ENCODE measurements at places on chromosomes 1 and 21. TPM values are rescaled to one million over a fixed set of nuclear protein-coding genes. Genes with fewer than 3 reads are reported as not detected.

DNA sequence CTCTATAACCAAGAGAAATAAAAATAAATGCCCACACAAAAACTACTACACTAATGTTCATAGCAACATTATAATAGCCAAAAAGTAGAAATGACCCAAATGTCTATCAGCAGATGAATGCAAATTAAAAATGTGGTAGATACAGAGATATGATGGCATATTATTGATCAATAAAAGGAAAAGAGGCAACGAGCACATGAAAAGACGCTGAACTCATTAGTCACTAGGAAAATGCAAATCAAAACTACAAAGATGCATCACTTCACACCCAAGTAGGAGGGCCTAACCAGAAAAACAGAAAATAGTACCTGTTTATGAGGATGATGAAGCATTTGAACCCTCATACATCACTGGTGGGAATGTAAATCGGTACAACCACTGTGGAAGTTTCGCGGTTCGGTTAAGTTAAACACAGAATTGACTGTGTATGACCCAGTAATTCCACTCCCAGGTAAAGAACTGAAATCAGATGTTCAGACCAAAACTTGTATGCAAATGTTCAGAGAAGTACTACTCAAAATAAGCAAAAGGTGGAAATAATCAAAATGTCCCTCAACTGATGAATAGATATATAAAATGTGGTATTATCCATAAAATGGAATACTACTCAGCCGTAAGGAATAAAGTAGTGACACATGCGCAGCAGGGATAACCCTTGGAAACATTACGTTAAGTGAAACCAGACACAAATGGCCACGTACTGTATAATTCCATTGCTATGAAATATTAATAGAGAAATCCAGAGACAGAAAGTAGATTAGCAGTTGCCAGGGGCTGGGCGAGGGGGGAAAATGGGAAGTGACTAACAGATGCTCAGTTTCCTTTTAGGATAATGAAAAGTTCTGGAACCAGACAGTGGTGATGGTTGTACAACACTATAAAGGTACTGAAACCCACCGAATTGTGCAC is 3.1 kb downstream of the USP48 start:
- peak; percentile 41 for DNase-seq

DNA sequence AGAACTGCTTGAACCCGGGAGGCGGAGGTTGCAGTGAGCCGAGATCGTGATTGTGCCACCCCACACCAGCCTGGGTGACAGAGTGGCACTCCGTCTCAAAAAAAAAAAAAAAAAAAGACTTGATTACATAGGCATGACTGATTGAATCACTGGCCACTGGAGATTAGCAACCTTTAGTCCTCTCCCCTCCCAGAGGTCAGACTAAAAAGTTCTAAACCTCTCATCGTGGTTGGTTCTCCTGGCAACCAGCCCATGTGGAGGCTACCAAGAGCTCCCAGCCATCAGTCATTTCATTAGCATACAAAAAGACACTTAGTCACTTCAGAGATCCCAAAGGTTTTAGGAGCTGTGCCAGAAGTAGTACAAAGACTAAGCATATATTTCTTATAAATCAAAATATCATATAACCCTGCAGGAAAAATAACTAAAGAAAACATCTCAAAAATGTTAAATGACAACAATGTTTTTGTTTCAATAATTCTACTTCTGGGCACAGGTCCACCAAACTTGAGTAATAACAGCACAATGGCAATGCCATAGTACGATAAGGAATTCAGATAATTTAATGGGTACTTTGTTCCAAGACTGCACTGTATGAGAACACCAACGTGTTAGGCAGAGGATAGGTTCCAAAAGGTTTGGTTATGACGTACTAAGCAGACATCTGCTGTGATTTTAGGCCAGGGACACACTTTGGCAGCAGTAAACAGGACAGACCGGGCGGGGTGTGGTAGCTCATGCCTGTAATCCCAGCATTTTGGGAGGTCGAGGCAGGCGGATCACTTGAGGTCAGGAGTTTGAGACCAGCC is 18.1 kb downstream of the USP48 start:
- no peak for DNase-seq

NUP133 gene
- 47.9 TPM for total RNA-seq

- DNase-seq, result no peak
Observed at GRCh38 chr1:2561446-2561845, 5.3 kb downstream of the TNFRSF14 start.

DNA sequence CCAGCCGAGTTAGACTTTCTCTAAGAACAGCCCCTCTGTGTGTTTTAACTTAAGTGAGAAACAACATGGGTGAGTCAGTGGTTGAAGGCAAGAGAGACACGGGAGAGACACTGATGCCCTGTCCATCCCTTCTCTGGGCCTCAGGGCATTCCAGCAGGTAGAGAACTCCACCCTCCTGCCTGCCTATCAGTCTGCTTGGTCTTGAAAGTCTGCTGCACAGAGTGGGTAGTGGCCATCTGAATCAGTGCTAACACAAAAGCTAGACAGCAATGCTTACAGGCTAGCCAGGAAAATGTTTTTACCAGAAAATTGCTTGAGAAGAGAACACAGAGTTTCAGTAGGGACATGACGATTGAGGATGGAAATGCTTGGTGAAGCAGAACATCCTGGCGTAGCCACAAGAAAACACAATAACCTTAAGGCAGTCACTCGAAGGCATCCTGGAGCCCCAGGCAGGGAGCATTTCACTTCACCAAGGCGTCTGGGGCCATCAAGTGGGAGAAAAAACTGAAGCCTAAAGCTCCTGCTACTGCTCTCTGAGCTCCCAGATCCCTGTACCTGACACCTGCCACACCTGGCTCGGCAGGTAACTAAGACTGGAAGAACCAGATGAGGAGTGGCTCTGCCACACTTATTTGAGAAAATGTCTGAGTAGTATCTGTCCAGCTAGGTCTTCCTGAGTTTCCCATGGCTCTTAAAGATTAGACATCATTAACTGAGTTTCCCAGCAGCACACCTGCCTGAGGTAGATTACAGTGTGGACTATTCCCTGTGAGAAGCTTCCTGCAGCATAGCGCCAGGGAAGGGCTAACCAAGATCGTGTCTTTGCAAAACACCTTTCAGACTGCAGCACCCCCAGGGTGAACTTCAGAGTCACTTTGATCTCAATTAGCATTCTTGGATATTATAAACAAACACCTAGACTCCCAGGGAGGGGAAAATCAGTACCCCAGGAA is 18.1 kb upstream of the LBR start:
- no peak for DNase-seq

DNA sequence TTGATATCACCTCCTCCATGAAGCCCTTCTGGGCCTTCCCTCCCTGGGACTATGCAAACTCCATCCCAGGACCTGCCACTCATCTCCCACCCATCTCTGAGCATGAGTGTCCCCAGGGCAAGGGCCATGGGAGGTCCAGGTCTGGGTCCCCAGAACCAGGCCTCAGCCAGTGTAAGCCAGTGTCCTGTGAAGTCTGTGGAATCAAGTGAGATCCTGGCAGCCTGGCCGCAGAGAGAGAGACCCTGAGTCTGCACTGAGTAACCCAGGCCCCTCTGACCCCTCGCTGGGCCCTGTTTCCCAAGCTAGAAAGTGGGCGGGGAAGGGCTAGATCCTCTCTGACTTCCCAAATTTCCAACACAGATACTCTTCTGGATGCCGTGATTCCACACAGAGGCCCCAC is 132.7 kb downstream of the DMRTB1 start:
- no peak for DNase-seq

C4BPA gene
- total RNA-seq, result not detected

BARHL2 gene
- total RNA-seq, result not detected

DNA sequence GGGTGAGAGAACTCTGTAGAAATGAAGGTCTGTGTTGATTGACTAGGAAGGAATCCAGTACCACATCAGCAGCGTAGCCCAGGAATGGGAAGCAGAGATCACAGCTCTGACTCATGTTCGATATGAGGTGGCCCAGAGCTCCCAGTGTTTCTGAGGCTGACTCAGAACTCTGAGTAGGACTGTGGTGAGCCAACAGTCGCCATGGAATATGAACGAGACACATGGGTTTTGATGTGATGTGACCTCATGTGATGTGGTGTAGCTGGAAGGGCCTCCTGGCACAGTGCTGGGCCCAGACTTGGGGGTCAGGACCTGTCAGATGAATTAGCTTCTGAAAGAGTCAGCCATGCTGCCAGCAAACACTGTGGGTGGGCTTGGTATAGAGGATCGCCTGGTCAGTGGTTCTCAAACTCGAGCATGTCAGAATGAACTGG is 237.0 kb downstream of the MRPL39 start:
- no peak for DNase-seq

SGIP1 gene
- total RNA-seq, result not detected

SYNC gene
- total RNA-seq, result 0.05 TPM

VWA5B1 gene
- total RNA-seq, result not detected

ASPM gene
- 27.5 TPM for total RNA-seq

DNA sequence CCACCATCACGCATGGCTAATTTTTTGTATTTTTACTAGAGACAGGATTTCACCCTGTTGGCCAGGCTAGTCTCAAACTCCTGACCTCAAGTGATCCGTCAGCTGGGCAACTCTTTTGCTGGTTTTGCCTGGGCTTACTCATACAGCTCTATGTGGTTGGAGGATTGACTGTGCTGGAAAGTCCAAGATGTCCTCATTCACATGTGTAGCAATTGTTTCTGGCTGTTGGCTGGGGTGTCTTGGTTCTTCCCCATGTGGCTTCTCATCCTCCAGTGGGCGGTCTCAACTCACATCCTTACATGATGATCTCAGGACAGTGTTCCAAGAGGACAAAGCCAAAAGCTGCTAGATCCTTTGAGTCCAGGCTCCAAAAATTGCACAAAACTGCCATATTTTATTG is 53.3 kb downstream of the TEX35 start:
- no peak for DNase-seq

- DNase-seq, result no peak
Observed at GRCh38 chr1:35285771-35286606, 17.5 kb downstream of the ZMYM4 start.

DNA sequence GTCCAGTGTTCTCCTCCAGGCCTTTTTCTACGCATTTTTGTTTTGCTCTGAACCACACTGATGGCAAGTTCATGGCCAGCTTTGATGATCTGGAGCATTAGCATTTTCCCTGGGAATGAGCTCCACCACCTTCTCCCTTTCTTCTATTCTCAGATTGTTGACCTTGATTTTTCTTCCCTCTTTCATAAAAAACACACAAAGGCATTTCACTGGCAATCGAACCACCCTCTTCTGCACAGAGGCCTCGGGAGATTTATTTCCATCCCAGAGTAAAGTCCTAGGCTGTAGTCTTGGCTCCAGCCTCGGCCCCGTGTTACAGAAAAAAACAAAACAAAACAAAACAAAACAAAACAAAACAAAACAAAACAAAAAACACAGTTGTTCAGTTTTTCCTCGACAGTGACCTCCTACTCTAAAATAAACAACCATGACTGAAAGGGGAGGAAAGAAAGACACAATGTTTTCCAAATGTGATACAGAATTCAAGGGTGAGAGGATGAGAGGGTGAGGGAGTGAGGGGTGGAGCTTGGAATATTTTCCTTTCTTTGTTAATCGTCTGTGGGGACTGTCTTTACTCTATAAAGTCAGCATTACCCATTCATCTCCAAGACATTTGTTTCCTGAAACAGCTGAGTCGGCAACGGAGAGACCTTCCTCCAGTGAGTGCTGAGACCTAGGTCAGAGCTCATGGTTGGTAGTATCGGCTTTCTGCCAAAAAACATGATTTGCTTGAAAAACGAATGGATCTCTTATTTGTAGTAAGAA is 29.8 kb upstream of the RNF186 start:
- DNase-seq, result no peak

PRELP gene
- not detected for total RNA-seq

- DNase-seq, result no peak
Observed at GRCh38 chr1:6002714-6003501, 10.7 kb upstream of the NPHP4 start.

DNA sequence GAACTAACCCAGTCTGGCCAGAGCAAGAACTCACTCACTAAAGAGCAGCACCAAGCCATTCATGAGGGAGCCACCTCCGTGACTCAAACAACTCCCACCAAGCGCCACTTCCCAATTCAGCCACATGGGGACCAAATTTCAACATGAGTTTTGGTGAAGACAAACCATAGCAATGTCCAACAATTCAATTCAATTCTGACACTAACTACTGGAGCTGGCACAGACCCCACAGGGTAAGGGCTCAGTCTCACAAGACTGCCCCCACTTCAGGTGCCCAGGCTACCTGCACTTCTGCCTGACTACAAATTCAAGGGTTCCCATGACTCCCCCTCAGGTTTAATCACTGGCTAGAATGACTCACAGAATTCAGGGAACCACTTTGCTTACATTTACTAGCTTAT is 48.8 kb upstream of the RAP1A start:
- DNase-seq, result no peak

DNA sequence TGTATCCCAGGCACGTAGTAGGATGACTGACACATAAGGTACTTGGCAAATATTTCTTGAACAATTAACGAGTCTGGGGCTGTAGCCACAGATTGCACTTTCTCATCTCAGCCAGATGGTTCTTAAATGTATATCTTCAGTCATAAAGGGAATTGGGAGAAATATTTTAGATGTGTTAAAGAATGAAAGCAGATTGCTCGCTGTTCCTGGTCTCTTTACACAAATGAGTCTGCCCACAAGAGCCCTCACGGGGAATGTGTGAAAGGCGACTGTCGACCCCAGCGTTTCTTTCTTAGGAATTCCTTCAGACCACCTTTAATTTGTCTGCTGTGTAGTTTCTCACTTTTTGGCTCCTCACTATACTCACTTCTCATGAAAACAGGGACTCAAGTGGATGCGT is 725 bp downstream of the MT1HL1 start:
- no peak for DNase-seq

Data from activated T-helper 1 cell treated with anti-CD3 and anti-CD28 coated beads, Interleukin-12 subunit alpha, Interleukin-12 subunit beta, Interleukin-2, Interleukin-4 antibody, amounts not matched to agents 30 ng/mL and 10 ng/mL and 1 ng/mL, durations not matched to agents 14 hours and 24 hours and 36 hours (primary cell).